Stimulated activated CD4-positive, alpha-beta T cell treated with anti-CD3 and anti-CD28 coated beads, Interleukin-15, amount 100 ng/mL, for 48 hours (primary cell): ENCODE measurements at places on chromosomes 1 and 21.
A peak's percentile ranks its signal among the peaks of the same experiment; 100 is the strongest.

GRCh38 chr1:180188684-180189175, 34.1 kb downstream of the QSOX1 start:
- DNase-seq, result no peak

GRCh38 chr21:24289539-24289938, 1317.7 kb downstream of the MRPL39 start:
- DNase-seq, result no peak

DNA sequence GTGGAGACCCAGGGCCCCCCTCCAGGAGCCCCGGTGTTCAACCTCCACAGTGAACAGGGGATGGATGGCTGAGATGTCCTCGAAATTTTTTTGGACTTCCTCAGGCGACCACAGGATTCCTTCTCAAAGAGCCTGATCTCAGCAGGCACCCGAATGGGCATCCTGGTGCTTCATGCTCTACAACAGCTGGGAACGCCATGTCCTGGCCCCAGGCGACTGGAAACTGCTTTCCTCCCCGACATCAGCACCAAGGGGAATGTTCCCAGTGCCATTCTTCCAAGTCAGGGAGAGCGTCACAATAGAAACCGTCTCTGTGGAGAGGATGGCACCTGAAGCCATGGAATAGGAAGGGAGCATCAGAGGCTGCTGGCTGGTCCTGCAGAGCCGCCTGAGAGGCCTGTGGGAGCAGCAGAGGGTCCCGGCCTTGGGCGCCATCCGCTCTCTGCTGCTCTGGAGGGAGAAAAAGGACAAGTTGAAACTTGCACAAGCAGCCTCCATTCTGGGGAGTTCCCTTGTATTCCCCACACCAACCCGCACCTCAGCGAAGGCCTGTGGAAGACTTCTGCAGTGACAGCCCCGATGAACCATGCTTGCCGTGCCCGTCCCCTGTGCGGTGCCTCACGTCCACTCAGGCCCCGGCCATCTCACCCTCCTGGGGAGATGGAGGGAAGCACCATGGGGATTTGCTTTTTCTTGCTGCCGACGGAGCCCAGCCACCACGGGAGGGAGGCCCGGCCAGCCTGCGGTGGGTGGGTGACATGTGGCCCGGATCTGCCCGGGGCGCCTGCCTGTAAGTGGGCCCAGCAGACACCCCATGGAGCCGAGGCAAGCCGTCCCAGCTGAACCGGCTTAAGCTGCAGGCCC, 2.3 kb upstream of the ADARB1 start:
- no peak for DNase-seq

GRCh38 chr1:94660994-94661393, 119.4 kb upstream of the F3 start:
- no peak for DNase-seq

- DNase-seq, result no peak
These were observed 20.5 kb upstream of the YRDC start for GRCh38 chr1:37828410-37829074.

DNA sequence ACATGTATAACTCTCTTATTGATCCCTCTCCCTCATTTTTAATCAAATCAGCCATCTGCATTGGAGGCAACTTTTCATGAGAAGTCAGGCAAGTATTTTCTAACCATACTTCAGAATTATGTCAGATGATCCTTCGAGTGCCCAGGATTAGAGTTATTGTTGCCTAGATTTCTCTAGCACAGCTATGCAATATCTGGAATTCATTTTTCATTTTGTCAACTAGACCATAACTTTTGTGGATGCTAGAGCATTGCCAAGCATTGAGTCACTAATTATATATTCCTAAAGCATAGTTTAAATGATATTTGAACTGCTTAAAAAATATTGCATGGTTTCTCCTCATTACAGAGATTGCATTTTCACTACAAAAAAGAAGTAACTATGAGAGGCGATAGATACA, 21.2 kb downstream of the HFM1 start:
- no peak for DNase-seq

- DNase-seq, result peak; percentile 45
These were observed 1.1 kb downstream of the IGFN1 start for GRCh38 chr1:201191653-201192260.

DNA sequence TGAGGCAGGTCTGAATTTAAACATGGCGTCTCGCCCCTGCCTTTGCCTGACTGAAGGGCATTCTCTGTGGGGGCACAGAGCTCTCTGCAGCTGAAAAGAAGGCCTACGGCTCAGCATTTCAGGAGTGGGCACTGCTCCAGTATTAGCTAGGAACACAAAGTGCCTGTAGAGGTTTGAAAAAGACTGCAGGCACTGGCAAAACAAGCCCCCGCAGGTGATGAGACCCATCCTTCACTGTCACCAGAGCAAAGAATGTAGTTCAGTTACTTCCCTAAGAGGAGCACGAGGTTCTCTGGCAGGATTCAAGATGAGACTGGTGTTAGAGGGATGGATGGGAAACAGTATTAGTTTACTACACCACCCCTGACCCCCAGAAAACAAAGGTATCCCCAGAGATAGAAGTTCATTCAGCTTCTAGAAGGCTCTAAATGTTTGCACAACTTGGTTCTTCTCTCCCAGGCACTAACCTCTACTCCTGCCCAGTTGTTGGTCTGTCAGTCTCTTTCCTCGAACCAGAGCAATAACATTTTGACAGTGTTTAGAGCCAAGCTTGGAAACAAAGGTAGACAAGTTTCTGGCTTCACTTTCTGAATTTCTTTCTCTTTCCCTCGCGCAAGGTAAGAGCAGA, 101.9 kb upstream of the KCNE2 start:
- DNase-seq, result no peak

DNA sequence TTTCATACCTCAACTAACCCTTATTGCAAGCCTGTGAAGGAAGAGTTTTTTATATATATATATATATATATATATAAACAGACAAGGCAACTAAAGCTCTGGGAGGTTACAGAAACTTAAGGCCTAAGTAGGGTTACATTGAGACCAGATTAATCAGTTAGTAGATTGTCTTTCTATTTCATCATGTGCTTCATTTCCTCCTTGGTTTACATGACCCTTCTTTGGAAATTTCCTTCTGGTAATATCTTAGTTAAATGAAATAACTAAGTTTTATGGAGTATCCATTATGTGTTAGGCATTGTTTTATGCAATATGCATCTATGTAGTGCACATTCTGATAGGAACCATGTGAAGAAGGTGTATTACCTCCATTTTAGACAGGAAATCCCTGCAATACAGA, 112.7 kb downstream of the FGGY start:
- no peak for DNase-seq

DNA sequence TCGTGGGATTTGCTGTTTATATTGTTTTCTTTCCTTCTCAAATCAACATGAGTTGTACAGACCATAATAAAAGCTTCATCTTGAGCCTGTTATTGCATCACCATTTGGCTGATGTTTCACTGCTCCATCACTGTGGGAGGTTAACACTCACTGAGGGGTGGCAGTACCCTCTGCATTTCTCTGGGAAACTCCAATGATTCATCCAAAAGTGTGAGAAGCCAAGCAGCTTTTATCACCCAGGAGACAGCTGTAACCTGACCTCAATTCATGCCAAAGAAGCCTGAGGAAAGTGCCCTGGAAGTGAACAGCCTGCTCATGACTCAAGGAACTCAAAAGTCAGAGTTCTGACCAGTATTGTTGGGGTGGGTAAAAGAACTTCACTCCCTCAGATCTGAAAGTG, 84.1 kb downstream of the GPR88 start:
- DNase-seq, result no peak
